ENCODE measurements at places on chromosomes 7 and 10.

DNA sequence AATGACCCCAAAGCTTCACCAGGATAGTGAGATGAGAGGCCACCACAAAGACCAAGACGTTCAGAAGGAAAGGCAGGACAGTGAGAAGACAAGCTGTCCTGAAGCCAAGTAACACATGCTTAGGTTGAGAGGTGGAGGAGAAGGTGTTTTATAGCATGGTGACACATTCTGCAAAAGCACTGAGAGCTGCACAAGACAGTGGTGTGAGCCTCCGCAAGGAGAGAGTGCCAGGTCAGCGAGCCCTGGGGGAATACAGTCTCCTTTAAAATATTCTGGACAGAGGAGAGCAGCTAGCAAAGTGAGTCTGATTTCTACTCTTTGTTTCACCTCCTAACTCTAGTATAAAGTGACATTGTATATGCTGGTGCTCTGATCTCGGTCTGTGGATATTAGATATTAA is 68.0 kb upstream of the VKORC1L1 start:
- no peak for DNase-seq

GRCh38 chr10:106712988-106713387 is 451.5 kb downstream of the SORCS1 start:
- DNase-seq = no peak

- no peak for DNase-seq
Measured at GRCh38 chr7:123022576-123022975, 27.1 kb upstream of the TAS2R16 start.

GRCh38 chr7:14995774-14996173 is 93.2 kb upstream of the DGKB start:
- no peak for DNase-seq

GRCh38 chr10:1679821-1680650 is 57.3 kb downstream of the ADARB2 start:
- DNase-seq = no peak

DNA sequence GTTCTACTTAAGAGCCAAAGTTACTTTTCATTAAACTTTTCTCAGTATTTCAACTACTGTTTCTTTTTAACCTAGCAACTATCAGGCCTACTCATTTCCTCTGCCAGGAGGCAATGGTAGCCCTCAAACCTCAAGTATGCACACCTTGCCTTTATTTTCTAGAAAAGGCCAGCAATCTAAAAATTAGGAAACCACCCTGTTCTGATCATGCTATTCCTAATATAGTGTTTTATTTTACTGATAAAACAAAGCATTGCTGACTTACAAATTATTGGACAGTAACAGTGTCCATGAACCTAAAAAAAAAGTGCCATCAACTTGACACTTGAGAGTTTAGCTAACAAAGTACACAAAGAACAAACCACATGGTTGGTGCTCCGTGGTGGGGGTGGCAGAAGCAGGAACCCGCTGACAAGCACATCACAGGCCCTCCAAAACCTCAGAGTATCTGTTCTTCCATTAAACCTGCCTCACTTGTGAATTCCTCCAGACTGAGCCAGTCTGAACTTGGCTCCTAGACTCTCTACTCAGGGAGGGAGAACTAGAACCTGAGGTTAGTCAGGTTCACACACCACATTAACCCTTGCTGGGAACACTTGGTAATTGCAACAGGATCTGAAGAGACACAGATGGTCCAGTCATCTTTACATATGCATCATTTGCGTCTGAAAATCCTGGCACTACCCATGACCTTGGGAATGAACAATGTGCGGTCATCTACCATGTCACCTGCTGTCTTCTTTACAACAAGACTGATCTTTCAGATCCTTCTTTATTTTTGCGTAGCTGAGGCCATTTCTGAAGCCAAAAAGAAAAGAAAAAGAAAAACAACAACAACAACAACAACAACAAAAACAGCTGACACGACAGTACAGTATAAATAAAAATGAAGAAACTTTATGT is 31.9 kb downstream of the PIP4K2A start:
- no peak for DNase-seq

DNA sequence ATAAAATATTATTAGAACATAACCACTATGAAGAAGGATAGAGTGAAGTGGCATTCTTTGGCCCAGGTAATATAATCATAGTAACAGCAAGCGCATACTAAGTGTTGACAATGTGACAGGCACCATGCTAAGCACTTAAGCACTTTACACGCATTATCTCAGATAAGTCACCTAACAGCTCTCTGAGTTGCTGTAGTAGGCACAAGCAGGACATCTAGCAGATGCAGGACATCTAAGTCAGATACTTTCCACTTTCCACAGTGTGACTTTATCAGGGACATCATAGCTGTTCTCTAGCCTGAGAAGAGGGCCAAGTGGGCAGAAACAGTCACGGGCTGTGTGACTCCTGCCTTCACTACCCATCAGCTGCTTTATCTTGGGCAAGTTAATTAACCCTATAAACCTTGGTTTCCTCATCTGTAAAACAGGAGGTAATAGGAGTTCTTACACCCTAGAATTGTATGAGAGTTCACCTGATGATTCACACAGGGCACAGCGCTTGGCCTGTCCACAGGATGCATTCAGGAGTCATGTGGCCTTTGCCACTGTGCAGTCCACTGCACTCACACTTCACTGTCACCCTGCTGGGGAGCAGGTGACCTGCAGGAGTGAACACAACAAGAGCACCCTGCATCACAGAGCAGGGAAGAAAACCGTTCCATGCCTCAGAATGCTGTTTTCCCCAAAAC is 12.5 kb downstream of the LIPA start:
- no peak for DNase-seq

GRCh38 chr10:97016728-97017473 is 168.9 kb downstream of the SLIT1 start:
- no peak for DNase-seq

- DNase-seq = no peak
Measured at GRCh38 chr10:62732841-62733653, 71.5 kb upstream of the ADO start.

DNA sequence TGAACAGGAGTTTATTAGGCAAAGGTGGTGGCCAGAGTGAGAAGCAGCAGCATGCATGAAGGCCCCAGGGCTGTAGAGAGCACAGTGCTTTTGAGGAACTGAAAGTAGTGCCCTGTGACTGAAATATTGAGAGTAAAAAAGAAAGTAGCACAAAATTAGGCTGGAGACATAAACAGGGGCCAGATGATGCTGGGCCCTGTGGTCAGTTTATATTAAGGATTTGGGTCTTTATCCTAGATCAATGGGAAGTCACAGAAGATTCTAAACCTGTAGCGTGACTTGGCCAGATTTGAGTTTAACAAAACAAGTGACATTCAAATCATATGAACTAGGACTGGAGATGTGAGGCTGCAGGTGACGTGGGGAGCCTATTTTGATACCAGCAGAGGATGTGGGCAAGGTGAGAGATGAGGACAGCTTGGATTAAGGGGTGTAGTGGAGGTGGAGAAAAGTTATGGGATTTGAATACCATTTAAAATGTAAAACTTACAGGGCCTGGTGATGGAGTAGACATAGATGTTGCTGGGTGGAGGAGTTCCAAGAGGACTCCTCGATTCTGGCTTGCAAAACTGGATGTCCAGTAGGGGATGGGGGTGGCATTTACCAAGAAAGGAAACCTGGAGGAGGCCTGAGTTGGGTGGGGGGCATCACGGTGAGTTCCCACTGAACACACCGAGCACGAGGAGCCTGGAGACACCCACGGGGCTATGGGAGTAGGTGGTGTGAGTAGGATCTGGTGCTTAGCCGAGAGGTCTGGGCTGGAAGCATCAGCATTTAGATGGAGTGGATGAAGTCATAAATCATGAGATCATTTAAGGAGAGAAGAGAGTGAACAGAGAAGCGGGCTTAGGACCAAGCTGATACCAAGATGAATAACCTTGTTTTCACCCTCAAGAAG is 52.8 kb downstream of the HHEX start:
- DNase-seq = no peak

DNA sequence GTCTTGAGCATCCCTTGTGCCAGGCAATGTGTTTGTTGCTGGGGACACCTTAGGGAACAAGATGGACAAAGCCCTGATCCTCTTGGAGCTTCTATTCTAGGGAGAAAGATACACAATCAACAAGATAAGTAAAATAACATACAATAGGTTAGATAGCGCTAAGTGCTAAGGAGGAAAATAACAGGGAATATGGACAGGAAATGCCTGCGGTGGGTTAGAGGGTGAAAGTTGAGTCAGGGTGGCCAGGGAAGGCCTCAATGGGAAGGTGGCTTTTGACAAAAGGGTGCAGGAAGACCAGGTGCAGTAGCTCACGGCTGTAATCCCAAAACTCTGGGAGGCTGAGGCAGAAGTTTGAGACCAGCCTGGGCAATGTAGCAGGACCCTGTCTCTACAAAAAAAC is 38.3 kb upstream of the MYL10 start:
- DNase-seq = no peak

- DNase-seq = no peak
Measured at GRCh38 chr10:34491678-34492077, 323.4 kb downstream of the PARD3 start.

DNA sequence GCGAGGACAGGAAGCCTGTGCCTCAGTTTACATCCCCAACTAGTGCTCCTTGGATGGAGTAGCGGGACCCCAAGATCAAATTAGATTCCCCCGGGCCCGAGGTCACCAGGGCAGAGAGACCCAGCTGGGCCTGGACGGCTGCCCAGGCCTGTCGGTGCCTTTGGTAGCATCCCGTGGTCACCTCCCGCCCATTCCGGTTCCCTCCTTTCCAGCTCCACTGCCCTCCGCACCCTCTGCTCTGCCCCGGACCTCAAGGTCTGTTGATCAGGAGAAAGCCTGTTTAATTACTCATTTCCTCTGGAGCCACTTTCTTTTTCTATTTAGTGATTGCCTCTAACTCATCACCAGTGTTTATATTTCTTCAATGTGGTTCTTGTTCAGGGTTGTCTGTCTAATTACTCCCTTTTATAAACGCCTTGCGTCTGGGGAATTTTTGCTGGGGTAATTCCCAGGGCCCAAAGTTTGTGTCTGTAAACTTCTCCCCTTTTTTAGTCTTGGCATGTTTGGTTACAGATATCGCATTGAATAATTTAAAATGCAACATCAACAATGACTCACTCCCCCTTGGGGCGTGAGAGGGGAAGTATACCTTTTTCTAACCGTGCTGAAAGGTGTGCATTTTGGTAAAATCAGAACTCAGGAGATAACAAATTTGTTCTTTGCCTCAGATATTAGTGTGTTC is 1.9 kb downstream of the FOXK1 start:
- DNase-seq = no peak

DNA sequence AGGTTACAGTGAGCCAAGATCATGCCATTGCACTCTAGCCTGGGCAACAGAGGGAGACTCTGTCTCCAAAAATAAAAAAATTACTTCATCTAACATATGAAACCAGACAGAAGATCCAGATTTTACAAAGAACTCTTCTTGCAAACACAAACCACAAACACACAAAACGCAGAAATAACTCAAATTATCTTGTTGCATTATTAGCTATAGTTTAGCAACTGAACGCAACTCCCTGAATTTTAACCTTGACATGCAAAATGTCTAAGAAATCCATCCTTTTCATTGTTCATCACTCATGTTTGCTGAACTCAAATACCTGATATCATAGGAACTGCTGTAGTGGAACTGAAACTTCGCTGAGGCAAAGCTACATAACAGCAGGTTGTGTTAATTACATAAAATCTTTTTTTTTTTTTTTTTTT is 64.1 kb downstream of the MICU1 start:
- DNase-seq = no peak

- DNase-seq = no peak
Measured at GRCh38 chr10:76647301-76647700, 990.3 kb downstream of the KCNMA1 start.

All from left hindlimb (tissue), 1 donor.